Neuronal stem cell (in vitro differentiated cells): ENCODE measurements at places on chromosomes 2 and 18.
A peak's percentile ranks its signal among the peaks of the same experiment; 100 is the strongest.

GRCh38 chr2:219416235-219416602, 2.0 kb upstream of the DES start:
- H3K36me3 ChIP-seq: no peaks in the 10 kb centered on the region
- H3K4me3 ChIP-seq: no peak overlapping the region
- peaks cover 18% of the 10 kb centered on the region for H3K4me1 ChIP-seq
- no peak for DNase-seq
- H3K27ac ChIP-seq: no peak overlapping the region

DNA sequence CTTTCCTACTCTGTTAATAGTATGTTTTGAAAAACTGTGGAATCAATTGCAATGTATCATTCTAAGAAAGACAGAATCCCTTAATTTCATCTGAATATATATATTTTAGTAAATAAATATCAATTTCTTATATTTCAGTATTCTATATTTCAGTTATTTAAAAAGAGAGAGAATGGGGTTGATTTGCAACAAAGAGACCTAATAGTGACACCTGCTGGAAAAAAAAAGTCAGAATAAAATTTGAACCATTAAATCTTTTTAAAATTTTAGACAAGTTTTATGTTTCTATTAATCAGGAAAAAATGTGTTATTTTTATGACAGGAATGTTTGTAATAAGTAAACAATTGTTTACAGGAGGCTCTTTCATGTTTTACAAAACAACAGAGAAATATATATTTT, 20.7 kb upstream of the CCNT2 start:
- no peak for DNase-seq
- H3K27ac ChIP-seq: no peak overlapping the region
- H3K4me3 ChIP-seq: no peak overlapping the region
- no peaks in the 10 kb centered on the region for H3K36me3 ChIP-seq

DNA sequence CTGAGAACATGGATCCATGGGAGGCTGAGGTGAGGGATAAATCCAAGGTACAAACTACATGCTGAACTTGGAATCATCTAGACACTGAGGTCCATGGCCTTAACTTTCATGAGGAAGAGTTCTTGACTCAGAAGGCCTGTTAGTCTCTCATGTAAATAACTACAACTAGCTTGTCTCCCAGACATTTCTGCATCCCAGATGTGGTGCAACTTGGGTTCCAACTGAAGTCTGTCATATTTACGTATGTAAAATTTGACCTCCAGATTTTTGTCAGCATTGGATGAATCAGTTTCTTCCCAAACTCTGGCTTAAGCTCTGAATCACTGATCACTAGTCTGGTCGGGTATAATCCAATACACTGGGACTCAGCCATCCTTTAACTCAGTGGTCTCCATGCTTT, 306.9 kb downstream of the PDE11A start:
- H3K4me3 ChIP-seq: no peak overlapping the region
- H3K27me3 ChIP-seq: no peaks in the 10 kb centered on the region
- no peak for DNase-seq
- H3K4me1 ChIP-seq: peaks cover 3% of the 10 kb centered on the region
- no peak overlapping the region for H3K27ac ChIP-seq

GRCh38 chr18:62558015-62558663, 35.3 kb downstream of the ZCCHC2 start:
- H3K27ac ChIP-seq: no peak overlapping the region
- DNase-seq: no peak
- no peak overlapping the region for H3K4me3 ChIP-seq
- H3K4me1 ChIP-seq: no peaks in the 10 kb centered on the region
- H3K27me3 ChIP-seq: no peaks in the 10 kb centered on the region

GRCh38 chr2:79638410-79638809, 125.6 kb downstream of the CTNNA2 start:
- H3K36me3 ChIP-seq: no peaks in the 10 kb centered on the region
- no peak for DNase-seq
- H3K27me3 ChIP-seq: no peaks in the 10 kb centered on the region
- no peak overlapping the region for H3K27ac ChIP-seq

DNA sequence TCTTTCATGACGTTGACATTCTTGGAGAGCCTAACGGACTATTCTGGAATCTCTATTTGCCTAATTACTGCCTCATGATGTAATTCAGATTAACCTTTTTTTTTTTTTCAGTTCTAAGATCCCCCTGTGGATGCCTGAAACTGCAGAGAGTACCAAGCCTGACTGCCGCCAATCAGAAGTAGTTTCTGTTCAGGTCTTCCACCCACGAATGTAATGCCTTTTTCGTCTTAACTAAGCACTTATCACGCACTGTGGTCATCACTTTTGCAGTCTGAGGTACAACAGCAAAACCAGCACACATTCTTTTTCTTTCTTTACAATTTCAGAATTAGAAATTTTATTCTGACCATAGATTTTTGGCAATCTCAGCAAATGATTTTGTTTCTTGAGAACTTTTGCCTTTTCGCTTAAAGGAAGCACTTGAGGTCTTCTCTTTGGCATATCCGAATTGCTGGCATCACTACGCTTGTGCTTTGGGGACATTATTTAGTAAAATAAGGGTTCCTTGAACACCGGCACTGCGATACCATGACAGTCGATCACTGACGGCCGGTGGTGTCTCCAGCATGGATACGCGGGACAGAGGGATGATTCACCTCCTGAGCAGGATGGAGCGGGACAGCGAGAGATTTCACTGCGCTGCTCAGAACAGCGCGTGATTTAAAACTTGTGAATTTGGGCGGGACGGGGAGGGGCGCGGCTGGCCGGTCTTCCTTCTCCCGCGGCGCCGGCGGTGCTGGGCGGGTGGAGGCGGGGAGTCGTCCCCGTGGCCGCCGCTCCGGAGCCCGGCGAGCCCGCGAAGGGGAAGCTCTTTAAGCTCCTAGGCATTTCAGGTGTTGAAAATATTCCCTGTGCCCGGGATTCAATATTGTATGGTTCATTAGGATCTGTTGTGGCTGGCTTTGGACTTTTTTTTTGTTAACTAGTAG, 32.0 kb upstream of the GPR55 start:
- H3K27me3 ChIP-seq: peaks cover 34% of the 10 kb centered on the region
- peak overlapping the region; percentile 28 for H3K4me3 ChIP-seq
- peaks cover 5% of the 10 kb centered on the region for H3K4me1 ChIP-seq
- peak; percentile 30 for DNase-seq
- no peak overlapping the region for H3K27ac ChIP-seq

DNA sequence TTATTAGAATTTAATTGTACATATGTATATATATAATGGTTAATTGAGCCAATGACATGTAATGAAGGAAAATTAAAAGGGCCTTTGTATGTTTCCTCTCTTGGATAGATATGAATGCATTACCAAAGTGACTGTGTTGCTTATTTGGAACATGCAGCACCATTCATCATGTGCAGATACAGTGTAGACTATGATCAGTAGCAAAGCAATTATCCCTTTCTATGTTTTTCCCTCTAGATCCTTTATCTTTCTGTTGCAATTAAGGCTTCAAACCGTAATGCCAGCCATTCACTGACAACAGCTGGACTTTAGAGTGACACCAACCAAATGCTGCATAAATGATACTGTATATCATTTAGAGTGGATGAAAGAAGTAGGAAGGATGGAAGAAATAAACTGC, 565.2 kb downstream of the NRXN1 start:
- no peak for DNase-seq
- H3K27me3 ChIP-seq: no peaks in the 10 kb centered on the region
- no peaks in the 10 kb centered on the region for H3K4me1 ChIP-seq
- no peaks in the 10 kb centered on the region for H3K36me3 ChIP-seq

DNA sequence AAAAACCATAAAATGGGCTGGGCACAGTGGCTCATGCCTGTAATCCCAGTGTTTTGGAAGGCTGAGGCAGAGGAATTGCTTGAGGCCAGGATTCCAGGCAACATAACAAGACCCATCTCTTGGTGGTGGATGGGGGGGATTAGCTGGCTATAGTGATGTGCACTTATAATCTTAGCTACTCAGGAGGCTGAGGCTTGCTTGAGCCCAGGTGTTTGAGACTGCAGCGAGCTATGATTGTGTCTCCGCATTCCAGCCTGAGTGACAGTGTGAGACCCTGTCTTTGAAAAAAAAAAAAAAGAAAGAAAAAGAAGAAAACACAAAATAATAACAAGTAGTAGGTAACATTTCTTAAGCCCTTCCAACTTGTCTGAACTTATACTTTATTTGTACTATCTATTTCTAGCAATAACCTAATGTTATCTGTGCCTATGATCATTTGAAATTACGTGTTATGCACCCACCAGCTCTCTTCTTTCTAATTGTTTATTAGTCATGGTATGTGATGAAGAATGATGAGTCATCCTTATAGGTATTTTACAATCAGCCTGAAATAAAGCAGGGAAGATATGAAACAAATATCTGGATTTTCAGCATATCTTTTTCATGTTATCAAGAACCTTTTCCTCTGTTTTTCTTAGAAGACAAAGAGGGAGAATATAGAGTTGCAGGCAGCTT, 129.3 kb upstream of the UNC80 start:
- peaks cover 2% of the 10 kb centered on the region for H3K4me1 ChIP-seq
- H3K4me3 ChIP-seq: no peak overlapping the region
- H3K27me3 ChIP-seq: no peaks in the 10 kb centered on the region

DNA sequence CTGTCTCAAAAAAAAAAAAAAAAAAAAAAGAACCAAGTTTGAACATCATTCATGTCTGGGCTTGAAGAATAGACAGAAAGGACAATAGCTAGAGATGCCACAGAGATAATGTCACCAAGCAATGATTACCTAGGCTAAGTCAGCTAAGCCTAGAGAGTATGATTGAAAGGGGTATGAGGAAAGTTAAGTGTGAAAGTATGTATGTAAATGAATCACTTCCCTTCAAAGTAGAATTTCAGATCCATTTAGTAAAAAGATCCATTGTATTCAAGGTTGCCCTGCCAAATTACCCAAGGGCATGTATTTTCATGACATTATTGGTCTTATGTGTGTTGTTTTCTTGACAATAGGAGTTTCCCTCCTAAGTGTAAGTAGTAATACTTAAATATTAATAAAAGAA, 34.1 kb upstream of the SLC39A10 start:
- H3K36me3 ChIP-seq: no peaks in the 10 kb centered on the region
- no peak overlapping the region for H3K27ac ChIP-seq
- H3K4me1 ChIP-seq: no peaks in the 10 kb centered on the region
- DNase-seq: no peak
- H3K27me3 ChIP-seq: no peaks in the 10 kb centered on the region

DNA sequence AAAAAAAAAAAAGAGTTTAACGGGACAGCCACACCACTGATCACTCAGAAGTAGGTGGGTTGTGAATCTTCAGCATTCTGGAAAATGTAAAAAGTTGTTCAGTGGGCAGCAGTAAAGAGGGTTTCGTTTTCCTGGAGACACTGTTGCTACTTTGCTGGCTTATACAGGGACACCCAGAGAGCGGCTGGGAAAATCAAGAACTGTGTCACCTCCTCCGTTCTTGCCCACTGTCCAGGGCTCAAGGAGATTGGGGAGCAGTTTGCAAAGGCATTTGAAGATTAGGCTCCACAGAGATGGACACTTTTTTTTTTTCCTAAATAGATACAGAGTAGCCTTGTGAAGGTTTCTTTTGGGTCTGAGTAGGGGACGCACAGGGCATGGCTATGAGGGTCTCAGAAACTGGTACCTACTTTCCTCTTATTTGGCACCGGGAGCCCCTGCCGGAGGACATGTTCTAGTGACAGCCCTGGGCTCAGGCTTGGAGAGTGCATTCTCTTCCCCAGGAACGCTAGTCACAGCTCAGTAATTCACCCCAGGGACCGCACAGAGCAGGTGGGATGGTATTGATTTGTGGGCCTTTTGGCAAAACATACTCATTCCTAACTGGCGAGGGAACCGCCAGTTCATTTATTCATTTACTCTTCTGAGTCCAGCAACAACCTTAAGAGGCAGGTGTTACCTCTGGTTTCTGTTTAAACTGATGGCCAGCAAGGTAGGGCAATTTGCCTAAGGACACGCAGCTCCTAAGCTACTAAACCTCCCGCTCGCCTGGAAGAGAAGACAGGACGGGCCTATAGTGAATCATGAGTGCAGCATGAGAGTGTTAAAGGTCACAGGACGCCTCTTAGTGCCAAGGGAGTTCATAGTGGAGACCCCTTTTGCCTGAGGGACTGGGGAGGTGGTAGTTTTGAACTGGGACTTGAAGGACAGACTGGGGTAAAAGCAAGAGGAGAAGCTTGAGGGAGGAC, 53.1 kb downstream of the HPCAL1 start:
- H3K36me3 ChIP-seq: no peaks in the 10 kb centered on the region
- peaks cover 2% of the 10 kb centered on the region for H3K4me1 ChIP-seq
- H3K4me3 ChIP-seq: no peak overlapping the region
- no peak overlapping the region for H3K27ac ChIP-seq
- no peaks in the 10 kb centered on the region for H3K27me3 ChIP-seq

DNA sequence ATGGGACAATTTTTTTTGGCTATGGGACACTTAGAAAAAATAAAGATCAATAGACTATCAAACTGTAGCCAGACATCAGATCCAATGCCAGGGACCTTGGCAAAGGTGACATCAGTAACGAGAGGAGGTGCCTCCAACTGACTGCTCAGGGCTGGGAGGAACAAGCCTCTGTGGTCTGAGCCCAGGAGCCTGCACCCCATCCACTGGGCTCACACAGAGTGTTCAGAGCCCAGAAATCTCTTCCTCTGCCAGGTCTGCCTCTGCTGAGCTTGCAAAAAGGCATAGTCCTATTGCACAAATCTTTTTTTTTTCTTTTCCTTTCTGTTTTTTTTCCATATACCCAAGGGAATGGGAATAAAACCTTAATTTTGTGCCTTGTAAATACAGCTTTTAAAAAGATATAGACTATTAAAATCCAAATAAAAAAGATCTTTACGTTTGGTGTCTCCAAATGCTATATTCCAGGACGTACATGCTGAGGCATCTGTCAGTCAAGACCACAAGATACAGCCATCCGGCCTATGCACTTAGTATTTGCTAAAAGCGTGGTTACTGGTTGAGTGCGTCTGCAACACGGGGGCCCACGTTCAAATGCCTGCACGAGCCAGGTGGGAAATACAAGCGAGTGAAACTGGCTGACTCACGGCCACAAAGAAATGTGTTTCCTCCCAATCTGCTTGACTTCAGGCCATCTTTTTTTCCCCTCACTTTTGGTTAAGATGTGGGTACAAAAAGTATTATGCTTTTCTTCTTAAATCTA, 7.8 kb upstream of the ARHGAP25 start:
- H3K27me3 ChIP-seq: no peaks in the 10 kb centered on the region
- no peak overlapping the region for H3K27ac ChIP-seq
- no peaks in the 10 kb centered on the region for H3K36me3 ChIP-seq
- no peak overlapping the region for H3K4me3 ChIP-seq

GRCh38 chr18:33837191-33837590, 259.2 kb downstream of the ASXL3 start:
- no peak overlapping the region for H3K27ac ChIP-seq
- no peak for DNase-seq
- no peak overlapping the region for H3K4me3 ChIP-seq

- H3K4me3 ChIP-seq: no peak overlapping the region
- H3K36me3 ChIP-seq: no peaks in the 10 kb centered on the region
- H3K27me3 ChIP-seq: no peaks in the 10 kb centered on the region
- H3K27ac ChIP-seq: no peak overlapping the region
- DNase-seq: no peak
These were observed 27.6 kb downstream of the C2orf76 start for GRCh38 chr2:119338826-119339561.

- no peaks in the 10 kb centered on the region for H3K36me3 ChIP-seq
- H3K4me3 ChIP-seq: no peak overlapping the region
- DNase-seq: no peak
- H3K27me3 ChIP-seq: no peaks in the 10 kb centered on the region
- H3K27ac ChIP-seq: no peak overlapping the region
These were observed 452.6 kb upstream of the TRIB2 start for GRCh38 chr2:12264146-12264545.
